ENCODE measurements at places on chromosomes 3 and 15.

DNA sequence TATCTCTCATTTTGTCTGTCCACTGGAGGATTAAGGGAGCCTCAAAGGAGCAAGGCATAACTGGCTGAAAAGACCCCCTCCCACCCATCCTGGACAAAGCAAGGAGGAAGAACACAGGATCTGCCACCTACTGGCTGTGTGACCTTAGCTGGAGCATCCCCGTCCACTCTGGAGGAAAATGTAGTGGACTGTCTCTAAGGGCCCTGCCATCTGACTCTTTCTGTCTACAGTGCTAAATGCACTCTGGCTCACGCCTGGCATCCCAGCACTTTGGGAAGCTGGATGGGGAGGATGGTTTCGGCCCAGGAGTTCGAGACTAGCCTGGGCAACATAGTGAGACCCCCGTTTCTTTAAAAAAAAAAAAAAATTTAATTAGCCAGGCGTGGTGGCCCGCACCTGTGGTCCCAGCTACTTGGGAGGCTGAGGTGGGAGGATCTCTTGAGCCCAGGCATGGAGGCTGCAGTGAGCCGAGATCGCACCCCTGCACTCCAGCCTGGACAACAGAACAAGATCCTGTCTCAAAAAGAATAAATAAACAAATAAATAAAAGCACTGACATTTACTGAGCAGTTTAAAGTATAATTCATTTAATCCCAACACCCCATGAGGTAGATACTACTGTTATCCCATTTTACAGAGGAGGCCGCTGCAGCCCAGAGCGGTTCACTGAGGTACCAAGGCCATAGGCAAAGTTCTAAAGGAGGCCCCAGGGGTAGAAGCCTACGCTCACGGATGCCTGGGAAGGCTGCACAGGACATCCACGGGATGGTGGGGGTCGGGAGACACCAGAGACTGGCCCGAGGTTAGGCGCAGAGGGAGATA, 1.1 kb downstream of the TBC1D2B start:
- DNase-seq, result no peak

DNA sequence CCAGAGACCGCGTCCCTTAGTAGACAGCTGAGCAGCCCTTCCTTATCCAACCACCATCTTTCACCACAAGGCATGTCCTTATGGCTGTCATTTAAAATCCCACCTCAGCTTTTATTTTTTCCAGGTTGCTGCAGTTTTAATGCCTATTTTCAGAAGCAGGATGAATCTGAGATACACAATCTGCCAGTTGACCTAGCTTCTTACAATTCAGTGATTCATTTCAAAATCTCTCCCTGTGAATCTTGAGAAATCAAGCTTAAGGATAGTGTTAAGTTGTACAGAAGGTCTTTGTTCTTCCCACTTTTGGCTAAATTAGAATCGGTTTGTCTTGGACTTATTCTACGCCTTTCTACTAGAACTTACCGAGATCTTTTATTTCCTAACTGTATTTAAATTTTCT, 522.3 kb upstream of the CFAP20DC start:
- DNase-seq, result no peak

- DNase-seq, result no peak
These were observed 12.3 kb upstream of the CD200 start for GRCh38 chr3:112320691-112321090.

- no peak for DNase-seq
These were observed 70.5 kb upstream of the LIPC start for GRCh38 chr15:58361273-58361759.

GRCh38 chr15:72169921-72170611, 27.5 kb downstream of the GRAMD2A start:
- no peak for DNase-seq

GRCh38 chr15:57773051-57773450, 66.5 kb downstream of the POLR2M start:
- no peak for DNase-seq

DNA sequence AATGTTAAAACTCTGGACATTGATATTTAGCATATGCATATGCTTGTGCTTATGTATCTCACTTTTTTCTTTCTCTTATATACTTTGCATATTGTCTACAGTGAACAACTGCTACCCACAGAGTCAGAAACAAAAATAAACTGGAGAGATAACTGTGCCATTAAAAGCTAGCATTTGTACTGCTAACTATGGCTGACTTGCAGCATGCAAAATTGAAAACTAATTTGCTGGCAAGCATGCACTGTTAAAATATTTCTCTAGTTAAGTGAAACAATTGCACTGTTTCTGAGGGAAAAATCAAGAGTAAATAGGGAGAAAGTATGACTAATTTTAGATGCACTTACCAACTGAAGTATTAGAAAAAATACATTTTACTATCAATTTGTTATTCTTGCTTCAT, 177.8 kb downstream of the CBLB start:
- no peak for DNase-seq

GRCh38 chr3:160435095-160435494, 14.5 kb downstream of the TRIM59 start:
- no peak for DNase-seq

- DNase-seq, result no peak
These were observed 51.8 kb downstream of the KLF15 start for GRCh38 chr3:126305427-126305826.

- no peak for DNase-seq
These were observed 153.5 kb downstream of the RPLP1 start for GRCh38 chr15:69606144-69606543.

- DNase-seq, result no peak
These were observed 365.7 kb upstream of the ICE2 start for GRCh38 chr15:60844511-60845174.

DNA sequence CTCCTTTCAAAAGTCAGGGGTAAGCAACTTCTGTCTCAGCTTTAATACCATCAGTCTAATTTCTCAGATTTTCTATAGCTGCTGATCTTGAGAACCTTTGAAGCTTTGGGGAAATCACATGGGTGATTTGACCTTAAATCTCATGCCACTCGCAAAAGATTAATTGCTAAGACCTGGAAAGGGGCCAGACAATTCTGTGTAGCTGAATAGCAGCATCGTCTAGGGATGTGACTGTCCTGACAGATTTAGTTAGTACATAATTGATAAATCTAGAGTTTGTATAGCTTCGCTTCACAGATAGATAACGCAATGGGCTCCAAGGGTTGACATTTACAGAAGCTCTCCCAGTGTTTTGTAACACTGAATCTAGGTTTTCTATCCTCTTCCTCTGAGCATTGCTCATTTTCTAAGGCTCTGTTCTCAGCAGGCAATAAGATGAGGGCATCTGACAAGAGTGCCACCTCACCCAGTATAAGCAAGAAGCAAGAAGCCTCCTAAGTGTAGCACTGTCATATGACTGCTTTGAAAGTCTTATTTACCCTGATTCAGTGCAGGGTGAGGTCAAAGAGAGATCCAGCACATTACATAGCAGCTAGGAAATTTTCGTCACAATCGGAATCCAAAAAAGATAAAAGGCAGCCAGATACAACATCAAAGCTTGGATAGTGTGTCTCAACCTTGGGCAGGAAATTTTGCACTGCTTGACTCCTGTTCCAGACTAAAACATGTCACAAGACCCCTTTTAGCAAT, 47.7 kb upstream of the DUT start:
- peak; percentile 34 for DNase-seq

DNA sequence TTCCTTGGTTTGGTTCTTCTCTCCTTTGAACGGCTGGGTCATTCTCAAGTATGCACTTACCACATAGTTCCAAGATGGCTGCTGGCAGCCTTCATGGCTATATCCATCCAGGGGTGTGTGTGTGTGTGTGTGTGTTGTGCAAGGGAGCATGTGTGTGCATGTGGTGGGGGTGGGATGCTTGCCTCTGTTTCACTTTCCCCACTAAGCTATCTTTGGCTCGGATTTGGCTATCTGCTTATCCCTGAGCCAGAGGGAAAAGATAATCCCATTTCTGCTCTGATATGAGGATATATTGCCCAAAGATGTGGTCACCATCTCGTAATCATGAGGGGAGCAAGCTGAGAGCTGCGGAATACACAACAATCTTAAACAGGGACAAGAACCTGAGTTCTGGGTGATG, 26.2 kb downstream of the ANAPC13 start:
- DNase-seq, result no peak

- peak; percentile 43 for DNase-seq
These were observed 55.2 kb downstream of the PGPEP1L start for GRCh38 chr15:98952381-98952803.

DNA sequence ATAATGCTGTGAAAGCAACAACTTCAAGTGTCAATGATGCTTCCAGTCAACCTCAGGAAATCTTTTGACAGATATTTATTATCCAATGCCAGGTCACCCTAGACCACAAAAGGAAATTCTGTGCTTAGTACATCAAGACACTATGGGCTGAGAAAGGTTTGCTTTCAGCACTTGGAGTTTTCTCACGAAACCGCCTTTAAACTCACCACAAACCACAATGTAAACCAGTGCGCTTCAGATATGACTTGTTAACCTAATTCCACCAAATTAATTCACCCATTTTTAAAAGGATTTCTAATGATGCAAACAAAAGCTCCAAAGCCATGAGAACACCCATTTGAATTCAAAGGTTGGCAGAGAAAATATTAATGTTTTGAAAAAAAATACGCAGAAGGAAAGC, 292.9 kb upstream of the NR2F2 start:
- peak; percentile 63 for DNase-seq

DNA sequence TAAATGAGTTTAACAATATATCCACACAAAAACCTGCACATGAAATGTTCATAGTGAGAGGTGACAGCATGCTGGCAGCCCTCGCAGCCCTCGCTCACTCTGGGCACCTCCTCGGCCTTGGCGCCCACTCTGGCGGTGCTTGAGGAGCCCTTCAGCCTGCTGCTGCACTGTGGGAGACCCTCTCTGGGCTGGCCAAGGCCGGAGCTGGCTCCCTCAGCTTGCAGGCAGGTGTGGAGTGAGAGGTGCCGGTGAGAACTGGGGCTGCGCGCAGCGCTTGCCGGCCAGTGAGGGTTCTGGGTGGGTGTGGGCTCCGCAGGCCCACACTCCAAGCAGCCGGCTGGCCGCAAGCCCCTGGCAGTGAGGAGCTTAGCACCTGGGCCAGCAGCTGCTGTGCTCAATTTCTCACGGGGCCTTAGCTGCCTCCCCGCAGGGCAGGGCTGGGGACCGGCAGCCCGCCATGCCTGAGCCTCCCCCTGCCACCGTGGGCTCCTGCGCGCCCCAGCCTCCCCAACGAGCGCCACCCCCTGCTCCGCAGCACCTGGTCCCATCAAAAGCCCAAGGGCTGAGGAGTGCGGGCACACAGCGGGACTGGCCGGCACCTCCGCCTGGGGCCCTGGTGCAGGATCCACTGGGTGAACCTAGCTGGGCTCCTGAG, 3.4 kb downstream of the CCDC13 start:
- DNase-seq, result no peak

GRCh38 chr3:146326875-146327543, 76.1 kb upstream of the PLSCR4 start:
- DNase-seq, result peak; percentile 66

- peak; percentile 39 for DNase-seq
These were observed 499.6 kb upstream of the CCDC54 start for GRCh38 chr3:106877627-106878026.

GRCh38 chr3:107487490-107487889, 35.3 kb upstream of the BBX start:
- DNase-seq, result no peak

GRCh38 chr15:91319371-91320059, 219.5 kb downstream of the SV2B start:
- DNase-seq, result no peak

DNA sequence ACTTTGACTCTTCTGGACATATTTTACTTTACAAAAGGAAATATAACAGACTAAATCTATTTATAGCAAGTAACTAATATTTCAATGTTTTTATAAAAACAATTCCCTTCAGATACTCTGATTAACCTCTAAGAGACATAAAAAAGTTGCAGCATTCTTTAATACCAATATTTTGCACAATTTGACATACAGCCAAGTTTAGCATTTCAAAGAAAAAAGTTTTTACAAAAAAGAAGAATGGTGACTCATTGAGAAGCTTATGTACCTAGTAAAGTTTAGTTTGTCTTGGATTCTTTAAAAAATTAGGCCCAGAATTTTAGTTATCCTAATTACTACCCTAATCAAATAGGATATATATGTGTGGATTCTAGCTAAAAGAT, 17.6 kb downstream of the DAZL start:
- DNase-seq, result no peak

- DNase-seq, result no peak
These were observed 72.5 kb upstream of the AGTR1 start for GRCh38 chr3:148625095-148625736.

GRCh38 chr3:188822004-188822403, 349.8 kb upstream of the TPRG1 start:
- no peak for DNase-seq

DNA sequence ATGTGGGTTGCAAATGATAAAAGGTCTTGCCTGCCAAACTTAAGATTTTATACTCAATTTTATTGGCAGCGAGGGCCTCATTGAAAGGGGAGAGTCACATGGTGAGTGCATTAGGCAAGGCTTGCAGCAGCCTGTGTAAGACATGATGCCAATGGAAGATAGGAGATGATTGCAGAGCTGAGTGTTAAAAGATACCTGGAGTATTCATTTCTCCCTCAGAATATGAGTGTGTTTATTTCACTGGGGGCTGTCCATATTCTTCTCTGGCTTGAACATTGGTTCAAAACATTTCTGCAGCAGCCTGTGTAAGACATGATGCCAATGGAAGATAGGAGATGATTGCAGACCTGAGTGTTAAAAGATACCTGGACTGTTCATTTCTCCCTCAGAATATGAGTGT, 165.2 kb upstream of the NUDT16 start:
- no peak for DNase-seq

DNA sequence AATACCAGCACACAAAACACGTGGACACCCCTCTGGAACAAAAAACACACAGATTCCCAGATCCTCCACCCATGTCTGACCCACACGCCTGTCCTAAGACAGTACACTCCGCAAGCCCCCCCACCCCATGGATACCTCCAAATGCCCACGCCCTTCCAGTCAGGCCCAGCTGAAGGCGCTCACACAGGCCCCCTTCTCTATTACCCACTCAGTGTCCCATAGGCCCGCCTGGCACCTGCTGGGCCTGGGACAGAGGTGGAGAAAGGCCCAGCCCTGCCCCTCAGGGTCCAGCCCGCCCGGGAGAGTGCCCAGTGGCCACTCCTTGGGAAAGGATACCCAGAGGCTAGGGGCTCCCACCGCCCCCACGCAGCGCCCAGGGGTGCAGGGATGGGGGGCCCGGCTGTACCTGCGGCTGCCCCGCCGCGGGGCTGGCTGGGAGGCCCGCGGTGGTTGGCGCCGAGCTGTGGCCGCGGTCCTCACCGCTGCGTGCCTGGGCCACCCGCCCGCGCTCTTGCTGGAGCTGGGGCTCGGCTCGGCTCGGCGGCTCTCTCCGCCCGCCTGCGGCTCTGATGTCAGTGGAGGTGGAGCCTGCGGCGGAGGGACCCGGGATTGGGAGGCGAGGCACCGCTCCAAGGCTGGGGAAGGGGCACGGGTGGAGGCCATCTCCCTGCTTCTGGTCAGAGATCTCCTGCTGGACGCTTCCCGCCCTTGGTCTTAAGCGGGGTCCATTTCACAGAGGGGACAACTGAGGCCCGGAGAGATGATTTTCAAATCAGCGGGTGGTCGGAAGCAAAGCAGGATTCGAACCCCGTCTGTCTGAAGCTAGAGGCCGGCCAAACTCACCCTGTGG, at the start of gene CAMK1:
TSS of gene CAMK1 (minus strand) at position 522 of the 850 bp plus-strand sequence. CDS start 2,198 bp downstream, outside the sequence.
- peak; percentile 91 for DNase-seq

Data from astrocyte of the hippocampus (primary cell).